D341Med (cell line): ENCODE measurements at places on chromosomes 13 and 19.

GRCh38 chr13:41054919-41055619, 6.2 kb upstream of the WBP4 start:
- DNase-seq, result no peak

DNA sequence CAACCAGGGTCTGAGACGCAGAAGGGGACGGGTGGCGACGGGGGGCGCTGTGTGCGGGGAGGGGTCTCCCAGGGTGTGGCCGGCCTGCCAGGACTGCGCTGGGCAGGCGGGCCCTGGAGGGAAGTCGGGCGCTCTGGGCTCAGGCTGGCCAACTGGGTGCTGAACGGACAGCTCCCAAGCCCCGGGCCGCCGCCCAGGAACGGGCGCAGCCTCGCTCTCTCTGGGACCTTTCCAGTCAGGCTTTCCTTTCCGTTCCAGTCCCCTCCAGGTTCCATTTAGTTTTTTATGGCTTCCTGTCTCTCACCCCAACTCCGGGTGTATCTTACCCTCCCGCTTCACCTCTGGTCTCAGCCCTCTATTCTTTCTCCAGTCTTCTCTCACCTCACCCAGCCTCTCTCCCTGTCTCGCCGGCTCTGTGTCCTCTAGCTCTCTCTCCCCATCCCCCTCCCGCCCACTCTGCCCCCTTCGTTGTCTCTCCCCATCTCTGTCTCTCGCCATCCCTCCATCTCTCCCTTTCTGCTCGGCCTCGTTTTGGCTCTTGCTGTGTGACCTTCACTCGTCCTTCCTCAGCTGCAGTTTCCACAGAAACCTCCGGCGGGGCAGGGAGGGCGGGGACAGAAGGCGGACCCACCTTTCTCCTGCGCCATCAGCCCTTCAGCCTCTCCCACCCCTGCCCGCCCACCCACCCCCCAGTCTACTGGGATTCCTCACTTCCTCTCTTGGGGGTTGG, 3.3 kb upstream of the ATP1A3 start:
- DNase-seq, result no peak

- no peak for DNase-seq
Measured at GRCh38 chr19:9786342-9786741, 17.8 kb upstream of the ZNF846 start.

GRCh38 chr19:38210458-38210987, 13.5 kb downstream of the DPF1 start:
- no peak for DNase-seq

DNA sequence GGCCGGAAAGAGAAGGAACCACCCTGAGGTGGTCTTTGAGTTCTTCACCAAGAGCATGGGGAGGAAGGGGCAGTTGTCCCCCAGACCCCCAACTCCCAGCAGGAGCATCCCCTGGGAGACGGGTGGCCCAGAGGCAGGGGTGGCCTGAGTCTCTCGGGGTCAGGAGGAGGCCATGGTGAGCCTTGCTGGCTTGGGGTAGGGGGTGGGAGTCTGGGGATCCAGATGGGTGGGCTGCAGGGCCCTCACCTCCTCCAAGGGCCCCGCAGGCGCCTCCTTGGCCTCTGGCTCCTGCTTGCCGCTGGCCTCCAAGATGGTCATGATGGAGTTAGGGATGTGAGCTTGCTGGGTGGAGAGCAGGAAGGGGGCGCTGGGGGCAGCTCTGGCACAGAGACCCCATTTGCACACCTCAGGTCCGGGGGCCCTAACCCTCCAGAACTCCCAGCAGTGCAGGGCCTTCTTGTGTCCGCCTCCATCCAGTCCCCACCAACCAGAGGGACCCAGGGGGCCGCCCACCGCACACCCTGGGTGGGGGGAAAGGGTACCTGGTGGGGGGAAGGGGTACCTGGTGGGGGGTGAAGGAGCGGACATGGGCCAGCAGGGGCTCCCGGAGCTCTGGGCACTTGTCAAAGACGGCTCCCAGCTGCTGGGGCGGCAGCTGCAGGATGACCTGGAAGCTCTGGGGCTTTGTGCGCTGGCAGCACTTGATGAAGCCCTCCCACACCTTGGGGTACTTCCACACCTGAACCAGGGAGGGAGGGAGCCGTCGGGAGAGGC, 1.3 kb upstream of the RSPH6A start:
- DNase-seq, result no peak

DNA sequence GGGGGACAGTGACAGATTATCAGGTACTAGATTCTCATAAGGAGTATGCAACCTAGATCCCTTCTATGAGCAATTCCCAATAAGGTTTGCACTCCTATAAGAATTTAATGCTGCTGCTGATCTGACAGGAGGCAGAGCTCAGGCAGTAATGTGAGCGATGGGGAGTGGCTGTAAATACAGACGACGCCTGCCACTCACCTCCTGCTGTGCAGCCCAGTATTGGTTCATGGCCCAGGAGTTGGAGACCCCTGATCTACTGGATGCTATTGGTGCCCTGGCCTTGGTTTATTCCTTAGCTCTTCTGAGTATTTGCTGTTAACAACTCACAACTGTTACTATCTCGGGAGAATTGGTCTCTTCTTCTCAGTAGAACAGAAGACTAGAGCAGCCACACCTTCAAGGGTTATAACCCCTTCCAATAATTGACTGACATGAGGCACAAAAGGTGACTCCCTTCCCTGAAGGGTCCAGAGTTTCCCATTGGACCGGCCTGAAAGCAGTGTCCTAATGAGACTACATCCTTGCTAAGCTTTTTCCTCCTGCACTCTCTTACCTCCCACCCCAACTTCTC, 35.0 kb upstream of the RBM26 start:
- DNase-seq, result no peak

GRCh38 chr13:18971576-18972219, 209.9 kb downstream of the TUBA3C start:
- no peak for DNase-seq

DNA sequence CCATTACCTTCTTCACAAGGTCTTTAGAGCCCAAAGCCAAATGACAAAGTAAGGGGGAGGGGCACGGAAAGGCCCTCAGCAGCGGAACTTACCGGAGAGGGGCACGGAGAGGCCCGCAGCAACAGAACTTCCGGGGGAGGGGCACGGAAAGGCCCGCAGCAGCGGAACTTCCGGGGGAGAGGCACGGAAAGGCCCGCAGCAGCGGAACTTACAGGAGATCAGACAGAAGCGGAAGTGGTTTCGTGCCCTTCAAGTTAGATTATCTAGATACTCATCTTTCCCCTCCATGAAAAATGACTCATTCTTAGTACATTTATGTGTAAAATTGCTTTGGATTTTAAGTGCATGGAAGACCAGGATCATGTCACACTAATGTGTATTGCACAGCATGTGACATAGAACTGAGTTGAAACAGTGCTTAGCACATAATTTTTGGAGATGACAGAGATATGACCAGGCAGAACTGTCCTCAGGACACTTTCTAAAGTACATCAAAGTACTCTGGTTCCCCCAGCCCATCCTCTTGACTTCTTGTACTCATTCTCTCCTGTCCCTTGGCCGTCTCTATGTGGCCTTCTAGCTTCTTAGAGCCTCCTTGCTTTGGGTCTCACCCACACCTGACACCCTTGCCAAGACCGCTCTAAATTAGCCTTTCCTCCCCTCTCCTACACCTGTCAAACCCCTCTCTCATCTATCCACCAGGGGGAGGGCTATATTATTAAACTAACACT, 25.7 kb upstream of the TPTE2 start:
- DNase-seq, result no peak

- DNase-seq, result peak; percentile 46
Measured at GRCh38 chr19:1715540-1715939, 37.8 kb upstream of the ONECUT3 start.

DNA sequence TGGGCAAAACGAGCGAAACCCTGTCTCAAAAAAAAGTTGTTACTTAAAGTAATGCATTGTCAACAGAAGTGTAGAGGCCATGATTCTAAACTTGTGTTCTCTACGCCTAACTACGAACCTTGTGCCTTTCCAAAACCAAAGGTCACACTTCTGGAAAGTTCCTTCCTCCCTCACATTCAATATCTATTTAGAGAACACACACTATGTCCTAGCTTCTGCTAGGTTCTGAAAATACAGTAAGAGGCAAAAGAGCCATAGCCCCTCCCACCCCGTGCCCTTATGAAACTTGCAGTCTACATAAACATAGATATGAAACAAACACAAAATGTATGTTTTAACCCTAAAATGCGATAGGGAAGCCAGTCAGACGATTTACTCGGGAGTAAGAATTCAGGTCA, 36.4 kb downstream of the RNF6 start:
- no peak for DNase-seq

- DNase-seq, result no peak
Measured at GRCh38 chr19:7476241-7476640, 12.6 kb downstream of the PEX11G start.

GRCh38 chr13:59538512-59538911, 625.2 kb downstream of the DIAPH3 start:
- no peak for DNase-seq

- no peak for DNase-seq
Measured at GRCh38 chr13:74132152-74132775, 1.9 kb downstream of the KLF12 start.

DNA sequence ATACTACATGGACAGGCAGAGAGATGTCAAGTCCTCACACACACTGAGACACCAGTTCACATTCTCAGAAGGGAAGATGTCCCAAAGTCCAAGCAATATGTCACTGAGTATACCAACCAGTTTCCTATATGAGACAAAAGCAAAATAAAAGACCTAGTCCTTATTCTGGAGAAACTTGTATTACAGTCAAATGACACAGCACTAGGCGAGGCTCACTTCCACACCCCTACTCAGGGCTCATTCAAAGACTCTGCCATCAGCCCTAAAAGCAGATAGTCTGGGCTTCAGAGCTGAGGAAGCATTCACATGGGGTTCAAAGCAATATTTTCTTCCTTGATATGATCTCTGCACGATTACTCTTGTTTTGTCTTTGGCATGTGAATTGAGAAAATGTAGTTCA, 129.9 kb upstream of the UBL3 start:
- no peak for DNase-seq

DNA sequence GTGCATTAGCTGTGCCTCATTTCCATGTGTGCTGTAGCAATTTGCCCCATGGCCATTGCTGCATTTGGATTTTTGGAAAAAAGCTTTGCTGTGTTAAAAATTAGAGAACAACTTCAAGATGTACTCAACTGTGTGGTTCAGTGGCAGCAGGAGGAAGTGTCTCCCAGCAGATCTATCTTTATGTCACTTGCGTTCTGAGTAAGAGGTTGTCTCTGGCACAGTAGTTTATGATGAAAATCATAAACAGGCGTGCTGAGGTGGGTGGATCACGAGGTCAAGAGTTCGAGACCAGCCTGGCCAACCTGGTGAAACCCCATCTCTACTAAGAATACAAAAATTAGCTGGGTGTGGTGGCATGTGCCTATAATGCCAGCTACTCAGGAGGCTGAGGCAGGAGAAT, 29.0 kb upstream of the RNF17 start:
- DNase-seq, result no peak

GRCh38 chr19:2478278-2478755, 2.4 kb downstream of the GADD45B start:
- DNase-seq, result peak; percentile 39

- DNase-seq, result no peak
Measured at GRCh38 chr19:17405250-17406045, at the start of gene BST2. TSS of gene BST2 (minus strand) at chr19:17405630. CDS start at chr19:17405575, 55 bp downstream.

GRCh38 chr19:51824281-51825005, 29.5 kb downstream of the FPR3 start:
- no peak for DNase-seq
